PC-9 (cell line): ENCODE measurements at places on chromosomes 5 and 9. TPM values are rescaled to one million over a fixed set of nuclear protein-coding genes. Genes with fewer than 3 reads are reported as not detected.

CMYA5 gene
- 0.81 and 0.88 TPM in 2 replicates for total RNA-seq

ANKDD1B gene
- total RNA-seq = 0.20 and 0.31 TPM in 2 replicates

ADAMTS16 gene
- total RNA-seq = 26.4 and 27.2 TPM in 2 replicates

GABRA1 gene
- total RNA-seq = not detected in 2 replicates

TNFSF15 gene
- 0.33 and 0.55 TPM in 2 replicates for total RNA-seq

MBLAC2 gene
- 4.3 and 4.6 TPM in 2 replicates for total RNA-seq

PCDHGB2 gene
- 0.28 and 0.33 TPM in 2 replicates for total RNA-seq

PCDHGB4 gene
- total RNA-seq = not detected in 2 replicates

MELK gene
- 25.1 and 48.1 TPM in 2 replicates for total RNA-seq

CEP78 gene
- 37.8 and 38.3 TPM in 2 replicates for total RNA-seq
